K562 (cell line): ENCODE measurements at places on chromosomes 2 and 18.

- no peak for DNase-seq
Observed at GRCh38 chr2:170022692-170023091, 155.3 kb upstream of the MYO3B start.

DNA sequence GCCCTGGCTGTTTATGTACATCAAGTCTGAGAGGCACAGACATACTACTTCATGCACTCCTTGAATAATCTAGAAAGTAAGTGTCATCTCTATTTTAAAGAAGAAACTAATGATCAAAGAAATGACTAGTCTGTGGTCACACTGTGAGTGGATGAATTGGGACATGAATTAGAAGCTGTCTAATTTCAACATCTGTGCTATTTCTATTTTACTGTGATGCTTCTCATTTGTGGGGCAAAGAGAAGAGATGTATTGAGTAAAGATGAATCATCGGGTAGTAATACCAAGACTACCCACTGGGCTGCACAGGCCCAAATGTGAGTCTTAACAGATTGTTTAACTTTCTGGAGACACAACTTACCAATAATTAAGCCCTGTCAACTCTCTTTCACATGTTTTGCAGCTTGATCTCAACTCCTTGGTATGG, 42.4 kb upstream of the MTIF2 start:
- DNase-seq = no peak

DNA sequence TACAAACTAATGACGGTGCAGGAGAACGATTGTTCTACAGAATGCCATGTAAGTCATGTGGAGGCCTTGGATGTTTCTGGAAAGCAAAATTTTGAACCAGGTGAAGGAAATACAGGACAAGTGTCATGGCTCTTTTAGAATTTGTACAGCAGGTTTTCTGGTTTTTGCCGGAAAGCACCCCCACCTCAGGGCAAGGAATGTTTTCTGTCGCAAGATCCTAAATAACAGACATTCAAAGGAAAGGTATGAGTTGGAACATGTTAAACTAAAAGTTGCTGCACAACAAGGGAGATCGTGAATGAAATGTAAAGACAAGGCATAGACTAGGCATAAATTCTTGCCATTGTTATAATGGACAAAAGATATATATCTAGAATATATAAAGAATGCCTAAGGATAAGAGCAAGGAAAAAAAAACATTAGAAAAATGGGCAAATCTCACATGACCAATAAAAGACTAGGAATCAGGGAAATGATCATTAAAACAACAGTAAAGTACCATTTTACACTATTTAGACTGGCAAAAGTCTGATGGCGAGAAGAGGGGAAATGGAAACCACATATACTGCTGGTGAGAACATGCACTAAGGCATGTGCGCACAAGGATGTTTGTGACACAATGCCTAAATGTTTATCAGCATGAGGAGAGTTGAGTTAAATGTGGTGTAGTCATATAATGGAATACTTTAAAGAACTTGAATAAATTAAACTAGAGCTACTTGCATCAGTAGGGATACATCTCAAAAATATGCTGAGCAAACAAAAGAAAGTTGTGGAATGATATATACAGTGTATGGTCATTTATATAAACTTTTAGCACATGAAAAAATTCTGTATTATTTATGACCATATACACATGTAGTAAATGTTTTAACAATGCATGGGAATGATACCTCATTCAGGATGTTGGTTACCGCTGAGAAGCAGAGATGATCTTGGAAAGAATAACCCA, 127.0 kb downstream of the EML6 start:
- no peak for DNase-seq

DNA sequence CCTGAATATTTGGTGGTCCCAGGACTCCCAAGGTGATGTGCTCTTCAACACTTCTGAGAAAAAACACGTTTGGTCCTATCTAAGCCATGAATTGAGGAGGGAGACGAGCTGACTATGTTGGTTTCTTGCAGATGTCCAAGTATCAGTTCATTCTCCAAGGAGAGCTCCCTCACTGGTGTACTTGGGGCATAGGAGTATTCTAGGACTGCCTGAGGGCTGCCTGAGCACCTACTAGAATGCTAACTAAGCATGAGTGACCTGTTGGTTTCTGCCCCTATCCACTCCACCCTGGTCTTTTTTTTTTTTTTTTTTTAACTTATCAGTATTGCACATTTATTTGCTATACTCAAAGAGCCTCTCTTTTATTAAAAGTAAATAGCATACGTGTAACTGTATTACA, 200.5 kb upstream of the FANCL start:
- no peak for DNase-seq

GRCh38 chr18:67216846-67217245, 299.7 kb downstream of the DSEL start:
- no peak for DNase-seq

DNA sequence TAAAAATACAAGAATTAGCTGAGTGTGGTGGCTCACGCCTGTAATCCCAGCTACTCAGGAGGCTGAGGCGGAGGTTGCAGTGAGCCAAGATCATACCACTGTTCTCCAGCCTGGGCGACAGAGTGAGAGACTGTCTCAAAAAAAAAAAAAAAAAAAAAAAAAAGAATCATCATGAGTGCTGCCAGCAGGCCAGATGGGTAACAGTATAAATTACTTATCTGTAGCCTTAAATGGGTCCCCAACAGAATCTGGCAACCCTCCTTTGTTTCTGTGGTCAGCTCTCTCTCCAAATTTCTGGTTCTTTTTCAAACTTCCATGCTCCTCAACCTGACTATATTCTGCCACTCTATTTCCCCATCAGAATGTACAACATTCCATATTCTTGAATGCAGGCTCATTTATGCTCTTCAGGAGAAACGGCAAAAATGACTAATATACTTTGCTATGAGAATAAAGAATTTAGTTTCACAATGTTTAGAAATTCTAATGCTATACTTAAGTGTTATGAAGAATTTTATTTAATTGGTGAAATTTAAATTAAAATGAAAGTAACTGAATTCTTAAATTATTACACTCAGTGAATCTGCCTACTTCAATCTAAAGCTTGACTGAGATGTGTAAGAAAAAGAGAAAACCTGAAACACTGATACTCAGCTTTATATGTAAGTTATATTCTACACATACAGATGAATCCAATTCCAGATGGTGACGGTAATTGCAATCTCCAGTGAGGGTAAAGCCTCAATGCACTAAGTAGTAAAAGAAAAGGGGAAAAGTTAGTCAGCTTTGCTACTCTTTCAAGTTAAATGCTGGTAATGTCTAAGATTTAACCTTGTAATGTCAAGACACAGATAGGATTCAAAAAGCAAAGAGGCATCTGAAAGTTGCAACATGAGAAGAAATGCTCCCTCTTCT, 24.8 kb downstream of the LPIN2 start:
- DNase-seq = no peak

GRCh38 chr2:56474412-56475158, 290.8 kb downstream of the CCDC85A start:
- DNase-seq = no peak

DNA sequence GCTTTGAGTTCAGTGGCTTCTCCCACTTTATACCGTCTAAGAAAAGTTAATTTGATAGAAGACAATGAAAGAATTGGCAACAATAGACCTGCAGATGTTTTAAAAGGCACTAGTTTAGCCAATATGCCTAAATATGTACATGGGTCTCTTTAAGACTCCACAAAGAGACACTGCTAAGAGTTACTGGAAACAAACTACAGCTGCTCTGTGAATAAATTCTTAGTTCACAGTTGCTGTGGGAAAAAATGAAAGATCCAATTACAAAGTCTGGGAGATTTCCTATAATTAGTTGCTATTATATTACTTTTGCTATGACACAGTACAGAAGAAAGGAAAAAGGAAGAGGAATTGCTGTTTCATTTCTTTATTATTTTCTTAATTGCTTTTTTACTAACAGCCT, 34.3 kb downstream of the SCN9A start:
- no peak for DNase-seq

- DNase-seq = peak; percentile 31
Observed at GRCh38 chr2:38653715-38654527, 12.0 kb upstream of the GALM start.

DNA sequence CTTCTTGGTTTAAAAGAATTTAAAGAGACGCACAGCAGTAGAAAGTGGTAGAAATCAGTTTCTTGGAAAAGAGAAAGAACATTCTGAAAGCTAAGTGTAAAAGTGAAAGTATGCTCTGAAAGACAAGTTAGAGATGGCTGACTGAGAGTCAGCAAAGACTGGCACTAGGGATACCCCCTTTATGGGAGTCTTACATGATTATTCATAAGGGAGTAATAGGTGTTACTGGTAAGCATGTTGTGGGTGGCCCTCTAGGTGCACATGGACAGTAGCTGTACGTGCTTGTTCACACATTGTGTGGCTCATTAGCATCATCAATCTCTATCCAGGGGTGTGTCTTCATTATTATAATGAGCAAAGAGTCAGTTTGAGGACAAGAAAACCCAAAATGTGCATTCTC, 816.2 kb downstream of the CBLN2 start:
- DNase-seq = no peak

GRCh38 chr2:188042412-188042811, 249.3 kb upstream of the GULP1 start:
- no peak for DNase-seq

GRCh38 chr2:6308986-6309385, 556.7 kb downstream of the CMPK2 start:
- DNase-seq = no peak

DNA sequence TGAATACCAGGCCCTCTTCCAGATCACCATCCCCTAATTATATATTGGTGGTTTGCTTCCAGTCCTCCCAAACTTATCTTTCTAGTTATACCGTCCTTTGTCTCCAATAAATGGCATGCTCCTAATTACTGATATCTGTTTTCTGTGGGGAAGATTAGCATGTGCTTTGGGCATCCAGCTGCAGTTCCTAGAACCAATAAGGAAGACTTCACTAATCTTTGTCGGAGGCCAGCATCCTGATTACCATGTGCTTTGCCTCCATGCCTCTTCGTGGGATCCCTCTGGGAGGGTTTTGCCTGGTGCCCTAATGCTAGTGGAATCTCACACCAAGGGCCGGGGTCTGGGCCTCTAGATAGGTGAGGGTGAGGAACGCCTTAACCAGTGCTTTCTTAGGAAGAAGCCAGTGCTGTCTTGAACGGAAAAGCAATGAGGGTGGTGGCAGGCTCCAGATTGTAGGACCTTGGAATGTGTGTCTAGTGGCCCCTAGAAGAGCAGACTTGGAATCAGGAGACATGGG, 47.7 kb downstream of the ACKR3 start:
- no peak for DNase-seq

DNA sequence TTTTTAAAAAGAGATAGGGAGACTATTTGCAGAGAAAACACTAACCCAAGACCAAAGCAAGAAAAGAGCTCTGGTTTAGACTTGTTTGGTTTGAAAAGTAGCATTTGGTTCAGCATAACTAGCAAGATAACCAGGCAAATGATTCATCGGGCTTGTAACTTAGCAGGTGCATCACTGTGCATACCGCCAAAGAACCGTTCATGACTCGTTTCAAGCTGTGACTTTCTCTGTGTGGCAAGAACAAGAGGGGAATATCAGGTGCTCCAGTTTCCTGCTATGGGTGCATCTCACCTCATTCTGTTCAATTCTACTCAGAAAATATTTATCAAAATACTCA, 244.9 kb downstream of the ETAA1 start:
- no peak for DNase-seq

DNA sequence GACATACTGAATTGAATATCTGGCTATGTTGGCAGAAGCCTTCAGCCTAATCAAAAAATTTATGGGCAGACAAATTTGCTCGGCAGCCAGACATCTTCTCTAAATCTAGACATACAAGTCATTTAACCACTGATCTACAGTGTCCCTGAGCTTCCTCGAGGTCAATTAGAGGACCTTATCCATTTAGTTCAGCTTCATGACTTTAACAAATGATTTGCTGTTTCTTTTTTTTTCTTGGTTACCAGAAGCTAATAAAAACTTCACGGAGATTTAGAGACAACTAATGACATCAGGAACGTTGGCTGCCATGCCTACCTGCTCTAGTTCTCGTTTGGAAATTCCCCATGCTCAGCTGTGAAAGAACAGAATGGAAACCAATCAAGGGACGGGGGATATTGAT, 223.8 kb downstream of the BCL2 start:
- DNase-seq = no peak

DNA sequence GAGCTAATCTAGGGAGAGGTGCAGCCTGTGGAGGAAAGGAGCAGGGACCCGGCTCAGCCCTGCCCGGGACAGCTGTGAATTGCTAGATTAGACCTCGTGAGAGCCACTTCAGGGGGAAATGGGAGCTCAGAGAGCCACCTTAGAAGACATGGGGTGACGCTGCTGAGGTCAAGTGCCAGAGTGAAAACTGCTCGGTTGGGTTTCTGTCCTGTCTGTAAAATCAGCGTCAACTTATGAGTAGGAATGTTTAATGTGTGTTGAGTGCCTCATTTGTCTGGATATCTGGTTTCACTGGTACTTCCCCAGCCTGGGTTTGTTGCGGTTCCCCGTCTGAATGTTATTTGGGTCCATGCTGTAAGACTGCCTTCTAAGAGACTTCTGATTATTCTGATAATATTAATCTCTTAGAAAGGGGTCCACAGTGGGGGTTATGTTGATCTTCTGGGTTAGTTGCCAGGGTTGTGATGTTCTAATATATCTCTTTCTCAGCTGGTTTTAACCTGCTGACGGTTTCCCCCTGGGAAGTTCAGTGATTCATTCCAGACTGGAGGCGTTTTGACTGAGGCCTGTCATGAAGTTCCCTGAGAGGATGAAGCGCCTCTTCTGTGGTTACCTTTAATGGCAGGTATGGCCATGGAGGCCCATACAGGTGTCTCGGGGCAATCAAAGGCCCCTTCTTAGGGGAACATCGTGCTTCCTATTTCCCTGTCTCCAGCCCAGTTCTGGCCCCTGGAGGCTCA, 175.9 kb downstream of the SH3RF3 start:
- DNase-seq = no peak

DNA sequence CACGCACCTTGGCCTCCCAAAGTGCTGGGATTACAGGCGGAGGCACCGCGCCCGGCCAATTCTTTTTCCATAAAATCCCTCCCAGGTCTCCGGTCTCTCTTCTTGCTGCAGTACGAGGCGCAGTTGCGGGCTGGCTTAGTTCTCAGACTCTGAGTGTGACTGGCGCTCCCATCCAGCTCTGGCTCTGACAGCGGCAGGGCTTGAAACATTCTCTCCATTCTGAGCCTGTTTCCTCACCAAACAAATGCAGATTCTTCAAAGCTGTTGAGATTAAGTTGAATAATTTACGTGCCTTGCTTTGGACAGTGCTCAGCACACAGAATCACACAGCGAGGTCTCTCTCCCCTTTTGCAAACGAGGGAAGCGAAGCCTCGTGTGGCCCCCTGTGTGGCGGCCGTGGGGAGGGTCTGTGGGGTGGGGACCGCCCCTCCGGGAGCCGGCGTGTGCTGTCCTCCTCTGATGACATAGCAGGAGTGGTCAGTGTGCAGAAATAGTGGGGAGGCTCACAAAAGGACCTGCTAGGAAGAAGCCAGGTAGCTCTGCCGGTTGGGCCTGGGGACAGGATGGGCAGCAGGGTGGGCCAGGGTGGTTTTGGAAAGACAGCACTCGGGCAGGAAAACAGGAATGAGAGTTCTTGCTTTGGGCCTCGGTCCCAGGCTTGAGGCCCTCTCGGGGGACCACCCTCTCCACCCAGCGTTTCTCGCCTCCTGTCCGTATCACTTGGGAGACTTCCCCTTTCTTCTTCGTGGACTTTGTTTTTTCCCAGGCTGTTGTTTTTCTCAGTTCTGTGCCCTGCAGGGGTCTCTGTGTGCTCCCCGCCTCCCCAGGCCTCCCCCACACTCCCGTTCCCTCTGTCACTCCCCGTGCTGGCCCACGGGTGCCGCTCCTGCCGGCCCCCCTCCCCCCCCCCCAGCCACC, 75.0 kb downstream of the KCNG2 start:
- DNase-seq = no peak

GRCh38 chr2:207265332-207265731, 99.6 kb upstream of the KLF7 start:
- DNase-seq = no peak

GRCh38 chr2:144595686-144596072, 75.8 kb upstream of the ZEB2 start:
- DNase-seq = no peak
